ENCODE measurements at places on chromosomes 4 and X.

GRCh38 chrX:26511589-26512363 lies 295.8 kb downstream of the MAGEB5 start:
- no peak for DNase-seq

GRCh38 chr4:140790171-140790570 lies 34.0 kb upstream of the TBC1D9 start:
- DNase-seq = no peak

- no peak for DNase-seq
Measured at GRCh38 chr4:47210828-47211227, 179.5 kb downstream of the GABRB1 start.

GRCh38 chr4:160316036-160316435 lies 1213.2 kb downstream of the RAPGEF2 start:
- no peak for DNase-seq

All from sciatic nerve (tissue), 2 donors.